ENCODE measurements at places on chromosomes 6 and 20.

DNA sequence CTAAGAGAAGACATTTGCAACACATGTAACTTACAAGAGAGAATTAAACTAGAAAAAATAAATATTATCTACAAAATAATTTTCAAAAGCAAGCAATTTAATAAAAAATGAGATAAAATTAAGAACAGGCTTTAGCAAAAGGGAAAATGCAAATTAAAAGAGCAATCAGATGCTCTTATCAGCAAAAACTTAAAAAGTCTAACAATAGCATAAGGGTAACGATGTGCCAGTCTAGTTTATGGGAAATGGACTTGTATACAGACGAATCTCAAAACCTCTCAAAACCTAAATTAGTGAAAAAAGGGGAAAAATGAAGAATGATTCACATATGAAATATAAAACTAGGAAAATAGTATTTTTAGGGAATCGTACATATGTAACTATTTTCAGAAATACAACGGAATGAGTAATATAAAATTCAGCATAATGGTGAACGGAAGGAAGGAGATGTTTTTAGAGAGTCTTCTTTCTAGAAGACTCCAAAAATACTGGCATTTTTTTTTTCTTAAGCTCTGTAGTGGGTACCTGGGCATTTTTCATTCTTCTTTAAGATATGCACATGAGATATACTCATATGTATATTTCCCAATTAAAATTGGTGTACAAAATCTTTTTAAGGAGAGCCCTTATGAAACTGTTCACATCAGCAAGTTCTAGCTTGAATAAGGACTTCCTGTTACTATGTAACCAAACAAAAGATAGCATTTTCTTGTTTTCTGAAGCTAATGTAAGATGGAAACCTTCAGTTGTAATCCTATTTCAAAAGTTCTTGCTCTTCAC is 927 bp upstream of the MANEA start:
- DNase-seq: no peak

DNA sequence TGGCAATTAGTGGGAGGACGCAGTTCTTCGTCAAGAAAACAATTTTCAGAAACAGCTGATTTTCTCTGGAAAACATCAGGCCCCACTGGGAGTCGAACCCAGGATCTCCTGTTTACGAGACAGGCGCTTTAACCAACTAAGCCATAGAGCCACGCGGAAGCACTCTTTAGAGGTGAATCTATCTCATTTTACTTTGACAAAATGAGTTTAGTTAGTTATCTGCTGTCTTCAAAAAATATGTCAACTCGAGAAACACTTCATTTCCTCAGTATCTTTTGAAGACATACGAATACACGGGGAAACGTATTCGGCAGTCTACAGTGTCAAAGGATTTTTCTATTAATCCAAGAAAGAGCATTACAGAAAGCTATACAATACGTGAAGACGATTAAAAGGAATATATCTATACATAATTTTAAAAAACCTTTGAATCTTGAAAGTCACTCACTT is 26.7 kb downstream of the GPX6 start:
- peak; percentile 23 for DNase-seq

DNA sequence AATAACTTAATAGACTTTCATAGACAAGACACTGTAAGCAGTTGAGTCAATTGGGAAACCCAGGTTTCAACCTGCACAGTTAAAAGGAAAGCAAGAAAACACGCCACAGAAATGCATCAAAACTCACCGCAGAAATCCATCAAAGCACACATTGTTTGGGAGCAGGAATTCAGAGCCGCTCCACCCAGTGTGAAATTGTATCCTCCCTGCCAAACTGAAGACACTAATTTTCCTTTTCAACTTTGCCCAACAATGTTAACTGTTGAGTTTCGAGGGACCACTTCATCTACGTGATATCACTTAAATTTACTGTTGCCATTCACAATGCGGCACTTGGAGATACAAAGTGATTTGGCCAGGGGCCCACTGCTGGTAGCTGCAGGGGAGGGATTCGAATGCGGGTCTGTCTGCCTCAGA is 92.7 kb downstream of the DACT2 start:
- no peak for DNase-seq

- no peak for DNase-seq
Measured at GRCh38 chr6:166075925-166076324, 91.7 kb downstream of the TBXT start.

- DNase-seq: no peak
Measured at GRCh38 chr6:149303468-149303867, 14.0 kb upstream of the TAB2 start.

GRCh38 chr20:14477125-14477524 is 139.7 kb upstream of the FLRT3 start:
- no peak for DNase-seq

DNA sequence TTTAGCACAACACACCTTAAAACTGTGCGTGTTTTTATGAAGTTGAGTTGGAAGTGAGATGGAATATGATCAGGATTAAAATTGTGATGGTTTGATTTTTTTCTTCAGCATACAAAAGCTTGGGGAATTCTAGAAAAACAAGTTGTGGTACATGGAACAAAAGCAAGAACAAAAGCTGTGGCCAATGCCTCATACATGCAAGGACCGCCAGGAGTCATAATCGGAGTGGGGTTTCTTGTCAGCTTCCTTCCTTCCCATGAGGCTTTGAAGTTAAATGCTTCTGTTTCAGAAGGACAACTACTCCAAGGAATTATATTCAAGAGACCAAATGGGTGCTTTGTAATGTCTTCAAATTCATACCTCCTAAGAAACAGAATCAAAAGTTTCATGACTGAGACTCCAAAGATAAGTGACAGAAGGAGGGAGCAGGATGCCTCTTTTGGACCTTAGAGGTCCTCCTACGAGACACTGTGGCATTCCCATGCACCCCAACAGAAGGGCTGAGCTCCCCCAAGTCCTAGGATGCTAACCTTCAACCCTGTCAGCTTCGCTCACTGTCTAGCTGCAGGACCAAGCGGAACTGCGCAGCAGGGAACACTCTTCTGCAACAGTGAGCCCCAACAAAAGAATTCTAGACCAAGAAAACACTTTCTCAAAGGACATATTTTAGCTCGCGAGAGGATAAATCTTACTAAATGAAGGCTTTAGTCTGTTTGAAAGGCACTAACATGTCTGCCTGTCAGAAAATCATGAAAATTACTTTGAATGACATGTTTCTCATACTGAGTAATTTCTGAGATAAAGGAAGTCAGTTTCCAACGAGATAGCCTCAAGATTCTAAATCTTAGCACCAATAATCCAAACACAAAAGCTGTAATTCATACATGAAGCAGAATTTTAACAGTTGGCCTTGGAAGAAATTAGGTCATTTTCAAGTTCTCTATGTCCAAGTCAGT is 108.5 kb upstream of the NHSL1 start:
- DNase-seq: no peak

GRCh38 chr6:157198425-157199279 is 124.7 kb downstream of the TMEM242 start:
- peak; percentile 52 for DNase-seq

DNA sequence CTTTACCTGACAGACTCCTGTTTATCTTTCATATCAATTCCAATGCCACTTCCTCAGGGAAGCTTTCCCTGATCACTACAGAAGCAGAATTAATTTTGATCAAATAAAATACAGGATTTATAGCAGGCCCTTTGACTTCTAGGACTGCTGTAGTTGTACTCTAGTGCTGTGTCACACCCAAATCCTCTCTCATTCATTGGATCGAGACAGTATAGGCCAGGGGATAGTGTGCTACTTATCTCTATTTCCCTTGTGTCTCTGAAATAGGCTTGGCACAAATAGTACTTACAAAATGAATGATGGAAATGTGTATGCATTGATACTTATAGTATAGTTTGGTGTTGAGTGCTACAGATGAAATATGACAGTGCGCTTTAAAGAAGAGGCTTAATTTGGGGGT is 19.8 kb downstream of the RALY start:
- no peak for DNase-seq

- DNase-seq: no peak
Measured at GRCh38 chr20:44981736-44982406, 15.6 kb downstream of the STK4 start.

GRCh38 chr6:35757456-35758123 is 18.8 kb upstream of the CLPSL2 start:
- DNase-seq: no peak

GRCh38 chr20:37522260-37523011 is 1.4 kb downstream of the NNAT start:
- DNase-seq: peak; percentile 51

DNA sequence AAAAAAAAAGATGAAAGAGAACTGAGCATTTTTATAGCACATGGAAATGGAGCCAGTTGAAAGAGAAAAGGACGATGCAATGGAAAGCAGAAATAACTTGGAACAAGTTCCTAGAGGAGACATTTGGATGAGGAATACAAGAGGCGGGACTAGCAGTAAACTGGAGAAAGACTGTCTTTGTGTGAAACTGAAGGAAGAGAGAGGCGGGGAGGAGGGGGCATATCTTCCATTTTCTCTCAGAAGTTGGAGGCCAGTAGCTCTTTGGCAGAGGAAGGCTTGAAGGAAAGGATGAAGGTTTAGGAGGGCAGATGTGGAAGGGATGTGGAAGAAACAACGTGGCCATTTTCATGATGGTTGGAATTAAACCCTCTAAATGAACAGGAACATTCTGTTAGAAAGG is 33.0 kb upstream of the ADGRF1 start:
- DNase-seq: no peak

DNA sequence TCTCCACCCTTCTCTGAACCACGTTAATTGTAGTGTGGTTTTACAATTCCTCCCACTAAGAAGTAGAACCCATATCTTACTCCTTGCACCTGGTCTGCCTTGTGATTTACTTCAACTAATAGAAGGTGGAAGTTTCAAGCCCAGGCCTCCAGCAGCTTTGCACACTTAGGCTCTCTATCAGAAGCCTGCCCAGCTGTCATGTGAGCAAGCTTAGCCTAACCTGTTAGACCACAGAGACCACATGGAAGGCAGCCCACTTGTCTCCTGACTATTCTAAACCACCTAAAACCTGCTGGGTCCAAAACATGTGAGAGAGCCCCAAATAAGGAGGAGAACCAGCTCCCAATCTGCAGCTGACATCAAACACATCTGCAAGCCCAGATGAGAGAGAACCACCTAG is 127.6 kb upstream of the BTBD3 start:
- no peak for DNase-seq

GRCh38 chr6:71190809-71191208 is 97.8 kb upstream of the OGFRL1 start:
- DNase-seq: no peak

DNA sequence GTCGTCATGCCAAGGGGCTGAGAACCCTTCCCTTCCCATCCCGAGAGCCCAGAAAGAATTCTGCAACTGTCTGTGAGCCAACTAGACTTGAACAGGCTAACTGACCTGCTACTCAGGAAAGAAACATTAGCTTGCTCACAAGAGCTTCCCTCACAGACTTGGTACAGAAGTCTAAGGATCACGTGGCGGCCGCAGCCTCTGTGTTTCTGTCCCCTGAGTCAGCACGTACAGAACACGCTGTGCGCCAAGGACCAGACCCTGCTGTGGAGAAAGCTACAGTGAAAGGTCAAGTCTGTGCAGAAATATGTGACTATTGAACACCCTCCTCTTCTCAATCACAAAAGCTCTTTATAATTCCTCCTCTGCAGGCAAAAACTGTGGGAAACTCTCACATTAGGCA is 151.3 kb upstream of the QKI start:
- DNase-seq: no peak

DNA sequence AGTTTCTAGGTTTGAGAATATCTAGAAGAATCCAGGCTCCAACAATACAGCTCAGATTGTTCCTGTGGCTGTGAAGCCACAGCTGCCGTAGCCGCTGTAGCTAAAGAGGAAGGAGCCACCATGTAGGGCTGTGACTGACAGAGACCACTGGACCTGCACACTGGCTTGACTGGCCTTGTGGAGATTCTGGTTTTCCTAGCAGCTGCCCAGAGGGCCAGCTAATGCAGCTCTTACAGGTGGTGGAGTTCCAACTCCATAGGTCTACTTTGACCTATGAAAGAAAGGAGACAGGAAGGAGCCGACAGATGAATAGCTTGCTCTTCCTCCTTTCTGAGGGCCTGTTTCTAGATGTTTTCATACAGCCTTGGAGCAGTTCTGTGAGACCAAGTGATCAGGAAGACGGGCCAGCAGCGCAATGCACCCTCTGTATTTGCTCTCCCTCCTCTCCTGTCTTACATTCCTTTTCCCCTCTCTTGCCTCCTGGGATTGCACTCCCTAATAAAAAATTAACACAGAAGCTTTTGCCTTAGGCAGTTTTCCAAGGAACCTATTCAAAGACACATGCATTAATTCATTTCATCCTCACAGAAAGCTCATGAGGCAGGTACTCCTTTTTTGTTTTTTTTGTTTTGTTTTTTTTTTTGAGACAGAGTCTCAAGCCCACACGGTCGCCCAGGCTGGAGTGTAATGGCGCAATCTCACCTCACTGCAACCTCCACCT is 51.8 kb upstream of the MYB start:
- DNase-seq: no peak

DNA sequence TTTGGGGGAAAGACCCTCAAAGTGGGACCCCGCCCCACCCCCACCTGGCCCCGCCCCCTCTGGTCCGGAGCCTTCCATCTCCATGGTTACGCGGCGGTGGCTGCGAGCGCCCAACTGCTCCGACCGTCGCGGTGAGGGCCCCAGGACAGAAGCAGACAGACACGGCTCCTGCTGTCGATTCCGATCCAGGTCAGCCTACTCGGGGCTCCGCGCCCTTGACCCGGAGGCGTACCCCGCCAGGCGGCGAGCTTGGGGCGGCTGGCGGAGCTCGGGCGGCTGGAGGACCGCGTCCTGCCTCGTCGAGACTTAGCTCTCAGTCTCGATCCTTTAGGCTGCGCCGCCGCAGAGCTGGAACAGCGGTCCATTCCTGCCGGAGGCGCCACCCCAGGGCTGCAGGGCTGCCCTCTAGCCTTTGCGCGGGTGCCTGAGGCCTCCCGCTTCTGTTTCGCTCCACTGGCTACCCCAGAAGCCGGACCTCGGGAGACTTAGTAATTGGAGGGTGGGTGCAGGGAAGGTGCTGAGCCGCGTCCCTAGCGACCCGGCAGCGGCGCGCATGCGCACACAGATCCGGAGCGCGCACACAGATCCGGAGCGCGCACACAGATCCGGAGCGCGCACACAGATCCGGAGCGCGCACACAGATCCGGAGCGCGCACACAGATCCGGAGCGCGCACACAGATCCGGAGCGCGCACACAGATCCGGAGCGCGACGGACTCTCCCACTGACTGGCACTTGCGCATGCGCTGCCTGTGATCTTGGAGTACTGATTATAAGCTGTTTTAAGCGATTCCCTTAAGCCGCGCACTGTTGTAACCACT is at the start of gene CFAP206:
Gene CFAP206 (plus strand): TSS at position 72 of the 820 bp plus-strand sequence. CDS start 1,868 bp downstream, outside the sequence.
- peak; percentile 80 for DNase-seq

GRCh38 chr6:11437824-11438459 is 99.6 kb upstream of the TMEM170B start:
- no peak for DNase-seq
